NT2/D1 (cell line): ENCODE measurements at places on chromosomes 12 and 14.

DNA sequence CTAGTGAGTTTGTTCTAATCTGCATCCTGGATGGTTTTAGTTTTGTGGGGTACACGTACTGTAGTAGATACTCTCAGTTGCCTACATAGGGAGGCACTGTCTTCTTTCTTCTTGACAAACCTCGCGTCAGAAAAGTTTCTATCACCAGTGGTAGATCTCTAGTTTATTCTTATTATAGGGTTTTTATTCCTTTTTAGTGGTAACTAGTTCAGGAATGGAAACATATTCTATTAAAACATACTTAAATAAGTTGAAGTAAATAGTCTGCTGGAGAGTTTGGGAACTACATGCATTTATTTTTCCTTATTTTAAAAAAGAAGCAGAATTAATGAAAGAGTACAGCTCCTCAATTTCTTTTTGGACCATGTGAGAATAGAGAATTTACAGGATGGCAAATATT, 33.6 kb upstream of the OR9K2 start:
- DNase-seq: no peak

DNA sequence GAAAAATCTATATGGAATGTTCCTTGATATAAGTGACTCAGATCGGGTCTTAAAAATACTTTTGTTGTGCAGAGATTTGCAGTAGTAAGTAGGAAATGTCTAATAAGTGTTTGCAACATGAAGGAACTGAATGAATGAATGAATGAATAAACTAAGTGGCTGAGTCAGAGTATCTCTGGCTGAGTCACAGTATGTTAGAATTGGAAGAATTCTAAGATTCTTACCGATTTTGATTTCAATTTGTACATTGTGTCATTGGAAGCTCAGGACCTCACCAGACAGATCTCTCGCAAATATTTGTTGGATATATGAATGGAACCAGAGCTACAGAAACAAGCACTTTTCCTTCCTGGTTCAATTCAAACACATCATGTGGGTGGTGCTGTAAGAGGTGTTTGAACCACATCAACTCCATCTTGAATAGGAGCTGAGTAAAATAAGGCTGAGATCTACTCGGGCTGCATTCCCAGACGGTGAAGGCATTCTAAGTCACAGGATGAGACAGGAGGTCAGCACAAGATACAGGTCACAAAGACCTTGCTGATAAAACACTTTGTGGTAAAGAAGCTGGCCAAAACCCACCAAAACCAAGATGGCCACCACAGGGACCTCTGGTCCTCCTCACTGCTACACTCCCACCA, 123.9 kb upstream of the FOXN3 start:
- DNase-seq: no peak

GRCh38 chr14:53517270-53517960, 364.3 kb upstream of the DDHD1 start:
- DNase-seq: no peak

- DNase-seq: no peak
Observed at GRCh38 chr12:112023759-112024396, 10.7 kb downstream of the ERP29 start.

- DNase-seq: no peak
Observed at GRCh38 chr14:69695322-69696203, 71.4 kb upstream of the SRSF5 start.

- DNase-seq: no peak
Observed at GRCh38 chr14:28142400-28143015, 624.1 kb upstream of the FOXG1 start.

DNA sequence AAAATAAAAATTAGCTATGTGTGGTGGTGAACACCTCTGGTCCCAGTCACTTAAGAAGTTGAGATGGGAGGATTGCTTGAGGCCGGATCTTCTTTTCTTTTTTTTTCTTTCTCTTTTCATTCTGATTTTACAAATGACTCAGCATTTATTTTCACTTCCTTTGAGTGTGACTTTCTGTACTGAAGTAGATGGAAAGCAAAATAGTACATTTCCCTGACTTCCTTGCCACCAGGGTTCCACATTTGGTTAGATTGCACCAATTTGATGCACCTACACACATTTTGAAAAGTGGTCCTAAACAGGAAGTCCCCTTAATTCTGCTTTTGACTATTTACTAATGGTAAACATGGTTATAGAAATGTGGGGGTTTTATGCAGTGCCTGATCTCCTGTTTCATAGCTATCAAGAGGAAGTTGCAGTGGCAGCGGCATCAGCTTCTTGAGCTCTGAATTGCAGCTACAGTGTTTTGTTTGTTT, 13.0 kb upstream of the LEMD3 start:
- DNase-seq: no peak

DNA sequence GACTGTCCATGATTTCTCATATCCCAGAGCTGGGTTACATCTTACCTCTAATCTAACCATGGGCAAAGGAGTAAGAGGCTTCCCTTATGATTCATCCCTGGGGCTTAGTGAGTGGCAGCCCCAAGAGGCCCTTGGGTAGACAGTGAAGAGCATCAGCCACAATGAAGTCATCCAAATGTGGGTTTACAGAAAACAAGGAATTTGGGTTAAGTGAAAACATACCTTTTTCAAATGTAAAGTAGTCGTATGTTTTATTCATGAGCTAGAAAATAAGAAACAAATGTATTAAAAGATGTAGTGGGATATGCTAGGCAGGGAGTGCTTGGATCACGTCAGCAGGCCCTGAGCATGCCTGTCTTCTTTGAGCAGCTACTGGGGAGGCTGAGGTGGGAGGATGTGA, 54.0 kb upstream of the ELK3 start:
- DNase-seq: no peak
